ENCODE measurements at places on chromosomes 2 and 18.
A peak's percentile ranks its signal among the peaks of the same experiment; 100 is the strongest.

DNA sequence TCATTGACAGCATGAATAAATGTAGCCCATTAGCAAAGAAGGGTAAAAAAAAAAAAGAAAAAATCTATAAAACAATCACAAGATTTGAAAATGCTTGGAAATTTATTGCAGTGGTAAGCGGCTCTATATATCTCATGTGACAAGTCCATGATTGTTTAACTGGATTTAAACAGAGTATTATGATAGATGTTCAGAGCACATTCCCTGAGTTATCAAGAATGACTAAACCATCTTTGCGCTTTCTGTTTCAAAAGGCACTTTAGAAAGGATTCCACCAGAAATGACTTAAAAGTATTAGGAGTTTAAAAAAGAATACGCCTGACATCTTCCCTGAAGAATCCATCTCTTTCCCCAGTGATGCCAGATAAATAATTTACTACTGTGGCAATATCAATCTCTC is 409.5 kb upstream of the UBE2E3 start:
- DNase-seq = no peak

- DNase-seq = no peak
These were observed 8.3 kb downstream of the PPP1R7 start for GRCh38 chr2:241158546-241158900.

DNA sequence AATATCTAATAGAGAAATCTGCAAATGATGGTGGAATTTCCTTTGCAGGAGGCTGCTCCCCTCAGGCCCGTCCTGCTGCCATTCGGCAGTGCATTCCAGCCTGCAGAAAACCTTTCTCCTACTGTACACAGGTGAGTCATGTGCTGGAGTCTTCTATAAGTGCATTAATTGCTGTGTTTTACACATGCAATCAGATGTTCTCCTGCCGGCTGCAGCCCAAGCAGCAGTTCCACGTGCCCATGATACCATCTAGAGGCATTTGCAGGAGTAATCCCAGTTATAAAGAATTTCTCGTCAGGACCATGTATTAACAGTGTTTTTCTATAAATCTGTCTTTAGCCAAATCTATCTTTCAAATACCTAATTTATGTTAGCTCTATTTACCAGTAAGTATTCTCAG is 304.7 kb upstream of the HNMT start:
- no peak for DNase-seq

GRCh38 chr18:50475538-50476193 is 84.2 kb upstream of the MAPK4 start:
- DNase-seq = no peak

DNA sequence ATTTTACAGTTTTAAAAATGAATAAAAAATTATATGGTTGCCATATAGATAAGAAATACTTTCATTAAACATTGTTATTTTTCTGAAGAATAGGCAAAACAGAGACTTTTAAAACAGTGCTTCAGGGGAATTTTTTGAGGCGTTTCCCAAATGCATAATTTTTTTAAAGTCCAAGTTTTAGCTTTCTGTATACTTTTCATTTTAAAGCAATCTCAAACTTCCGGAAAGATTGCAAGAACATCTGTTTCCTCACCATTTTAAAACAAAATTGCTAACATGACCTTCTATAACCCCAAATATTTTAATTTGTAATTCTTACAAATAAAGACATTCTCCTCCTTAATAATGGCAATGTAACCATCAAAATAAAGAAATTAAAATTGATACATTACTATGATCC is 15.1 kb upstream of the MBD2 start:
- no peak for DNase-seq

DNA sequence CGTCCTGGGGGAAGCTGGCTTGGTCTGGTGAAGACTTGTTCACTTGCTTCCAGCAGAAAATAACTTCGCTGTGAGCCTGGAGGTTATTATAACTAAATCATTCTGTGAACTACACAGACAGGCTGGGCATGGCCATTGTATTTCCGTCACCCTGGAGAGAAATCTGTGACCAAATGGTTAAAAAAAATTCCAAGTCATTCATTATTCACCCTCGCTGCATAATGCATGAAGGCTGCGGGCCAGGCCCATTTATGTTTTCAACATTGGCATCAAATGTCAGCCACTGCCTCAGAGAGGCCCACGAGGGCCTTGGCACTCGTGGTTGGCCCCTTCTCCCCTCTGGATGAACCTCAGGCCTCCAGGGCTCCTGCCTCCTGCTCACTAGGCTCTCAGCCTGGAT is 57.7 kb downstream of the RRM2 start:
- DNase-seq = no peak

DNA sequence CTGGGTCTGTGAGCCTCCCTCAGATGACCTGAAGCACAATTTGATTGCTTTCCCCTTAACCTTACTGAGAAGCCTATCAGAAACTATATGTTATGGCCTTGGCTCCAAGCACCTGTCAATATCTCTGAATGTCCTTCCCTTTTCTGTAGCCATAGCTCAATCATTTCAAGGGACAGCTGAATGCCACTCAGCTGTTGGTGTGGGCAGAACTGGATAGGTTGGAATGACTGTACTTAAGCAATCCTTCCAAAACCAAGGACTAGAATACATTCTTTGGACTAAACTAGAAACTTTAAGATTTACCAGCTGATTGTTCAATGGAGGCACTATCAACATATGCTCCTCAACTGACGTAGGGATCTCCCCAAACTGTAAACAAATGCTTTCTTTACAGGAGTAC is 159.4 kb downstream of the THADA start:
- no peak for DNase-seq

- no peak for DNase-seq
These were observed 46.4 kb upstream of the STON1 start for GRCh38 chr2:48483506-48483905.

GRCh38 chr2:86342488-86342887 is 5.1 kb upstream of the REEP1 start:
- DNase-seq = no peak

GRCh38 chr18:55484773-55485172 is 103.2 kb downstream of the TCF4 start:
- no peak for DNase-seq

DNA sequence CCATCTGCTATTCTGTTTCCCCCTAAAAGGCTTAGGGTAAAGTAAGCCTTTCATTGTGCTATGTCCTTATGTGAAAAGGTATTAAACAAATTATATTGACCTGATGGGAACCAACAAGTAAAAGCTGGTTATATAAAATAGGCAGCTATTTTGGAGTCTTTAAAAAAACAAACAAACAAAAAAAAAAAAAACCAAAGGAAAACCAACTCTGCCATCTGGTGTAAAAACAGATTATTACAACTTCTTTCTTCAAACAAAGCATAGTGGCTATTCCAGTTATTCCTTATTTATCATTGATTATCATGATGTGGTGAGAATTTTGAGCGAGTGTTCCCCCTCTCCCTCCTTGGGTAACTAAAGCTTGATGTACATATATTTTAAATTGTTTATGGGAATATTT is 122.3 kb upstream of the FHL2 start:
- DNase-seq = peak; percentile 26

DNA sequence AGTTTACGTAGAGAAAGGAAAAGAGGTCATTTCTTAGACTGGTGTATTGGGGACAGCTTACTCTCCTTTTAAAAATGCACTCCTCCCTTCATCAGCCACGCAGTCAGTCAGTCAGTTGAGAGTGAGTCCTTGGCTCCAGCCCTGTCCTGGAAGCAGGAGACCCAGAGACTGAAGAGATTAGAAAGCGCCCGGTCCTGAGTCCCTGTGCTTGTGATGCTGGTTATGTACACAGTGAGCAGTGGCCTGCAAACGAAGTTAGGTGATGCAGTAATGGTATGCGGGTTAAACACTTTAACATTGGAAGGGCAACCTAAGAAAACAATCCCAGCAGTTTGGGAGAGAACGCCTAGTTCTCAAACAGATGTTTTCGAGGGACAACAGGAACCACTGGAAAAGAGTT is 6.3 kb upstream of the ASB1 start:
- DNase-seq = no peak

- DNase-seq = no peak
These were observed 57.4 kb downstream of the SP100 start for GRCh38 chr2:230473378-230473777.

- no peak for DNase-seq
These were observed 45.8 kb upstream of the ID2 start for GRCh38 chr2:8636041-8636491.

DNA sequence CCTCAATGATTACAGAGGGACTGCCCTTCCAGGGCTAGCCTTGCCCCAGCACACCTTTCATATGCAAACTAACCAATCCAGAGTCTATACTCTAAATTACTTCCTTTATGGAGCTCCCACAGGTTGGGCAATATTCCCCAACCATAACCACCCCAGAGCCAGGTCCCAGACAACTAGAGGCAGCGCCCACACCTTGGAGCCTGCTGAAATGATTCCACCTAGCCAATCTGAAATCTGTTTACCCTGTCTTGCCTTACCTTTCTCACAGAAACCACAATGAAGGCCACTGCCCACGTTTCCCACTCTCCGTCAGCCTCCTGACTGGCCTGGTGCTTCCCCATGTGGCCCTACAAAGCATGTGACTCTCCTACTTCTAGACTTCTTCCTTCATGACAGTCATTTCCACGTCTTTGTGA is 62.0 kb downstream of the REEP1 start:
- no peak for DNase-seq

DNA sequence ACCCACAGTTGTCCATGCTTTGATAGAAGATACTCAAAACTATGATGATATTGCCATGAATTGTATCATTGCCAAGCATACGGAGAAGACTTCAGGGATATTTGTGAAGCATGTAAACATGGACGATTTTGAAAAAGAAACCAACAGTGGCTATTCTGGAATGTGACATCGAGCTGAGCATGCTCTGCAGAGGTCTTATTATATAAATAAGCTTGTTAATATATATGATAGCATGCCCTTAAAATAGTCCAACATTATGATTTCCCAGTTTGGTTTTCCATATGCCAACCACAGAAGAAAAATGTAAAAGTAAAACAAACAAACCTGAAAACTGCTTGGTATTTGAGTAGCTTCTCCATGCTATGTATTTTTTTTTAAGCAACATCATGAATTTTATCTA is 159.1 kb downstream of the LNPK start:
- DNase-seq = no peak

DNA sequence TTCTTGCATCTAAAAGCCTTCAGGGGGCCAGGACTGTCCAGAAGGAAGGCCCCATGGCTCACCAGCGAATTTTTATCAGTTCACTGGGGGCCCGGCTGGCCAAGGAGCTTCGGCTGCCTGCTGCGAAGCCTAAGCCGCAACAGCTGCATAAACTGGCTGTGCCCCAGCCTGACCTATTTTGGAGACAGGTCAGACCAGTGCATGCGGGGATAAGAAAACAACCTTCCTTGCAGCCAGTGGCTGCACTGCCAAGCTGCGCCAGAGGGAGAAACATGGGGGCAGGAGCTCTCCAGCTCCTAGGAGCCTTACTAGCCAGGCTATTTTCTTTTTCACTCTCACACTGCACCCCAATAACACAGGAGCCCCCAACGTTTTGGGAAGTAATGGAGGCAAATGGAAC is 15.2 kb downstream of the PAX3 start:
- no peak for DNase-seq

DNA sequence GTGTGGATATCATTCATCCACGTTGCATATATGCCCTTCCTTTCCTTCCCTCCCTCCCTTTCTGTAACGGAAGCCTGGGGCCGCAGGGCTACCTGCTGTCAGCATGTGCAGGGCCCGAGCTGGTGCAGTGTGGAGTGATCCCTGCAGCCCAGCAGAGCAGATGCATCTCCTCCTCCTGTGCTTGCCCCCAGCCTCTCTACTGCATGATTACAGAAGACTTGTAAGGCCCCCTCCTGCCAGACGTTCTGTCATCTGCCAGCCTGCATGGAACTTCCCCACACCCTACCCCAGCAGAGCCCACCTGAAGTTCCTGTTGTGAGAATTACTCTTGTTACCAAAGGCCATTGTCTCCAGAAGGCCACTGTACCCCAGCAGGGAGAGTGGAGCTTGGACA is 67.5 kb upstream of the FOSL2 start:
- no peak for DNase-seq

DNA sequence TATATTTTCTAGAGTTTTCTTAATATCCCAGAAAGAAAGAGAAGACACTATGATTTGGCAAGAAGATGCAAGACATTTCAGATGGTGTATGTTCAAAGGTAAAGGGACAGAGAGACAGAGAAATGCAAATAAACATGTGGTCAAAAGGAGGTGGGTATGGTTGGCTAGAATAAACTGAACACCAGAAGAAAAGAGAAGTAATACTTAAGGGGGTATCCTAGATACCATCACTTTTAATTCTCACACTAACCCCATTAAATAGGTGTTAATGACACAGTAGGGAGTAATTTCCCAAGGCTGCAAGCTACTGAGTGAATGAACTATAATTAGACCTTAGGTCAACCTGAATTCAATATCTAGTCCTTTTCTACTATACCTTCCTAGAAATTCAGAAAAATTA is 111.2 kb upstream of the CD226 start:
- peak; percentile 49 for DNase-seq

- no peak for DNase-seq
These were observed 184.2 kb downstream of the NEDD4L start for GRCh38 chr18:58228176-58228575.

DNA sequence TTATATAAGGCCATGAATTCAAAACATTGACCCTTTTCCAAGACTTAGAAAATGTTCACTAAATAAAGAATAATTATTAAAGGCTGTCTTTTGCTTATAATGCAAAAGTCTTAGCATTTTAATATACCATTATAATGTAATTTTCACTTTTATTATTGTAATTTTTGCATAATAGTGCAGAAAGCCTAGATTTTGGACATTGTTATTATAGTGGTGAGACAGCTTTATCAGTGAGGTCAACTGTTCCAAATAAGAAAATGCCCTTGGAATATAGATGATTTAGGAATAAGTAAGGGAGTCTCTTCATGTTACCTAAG is 56.6 kb downstream of the ATIC start:
- no peak for DNase-seq

DNA sequence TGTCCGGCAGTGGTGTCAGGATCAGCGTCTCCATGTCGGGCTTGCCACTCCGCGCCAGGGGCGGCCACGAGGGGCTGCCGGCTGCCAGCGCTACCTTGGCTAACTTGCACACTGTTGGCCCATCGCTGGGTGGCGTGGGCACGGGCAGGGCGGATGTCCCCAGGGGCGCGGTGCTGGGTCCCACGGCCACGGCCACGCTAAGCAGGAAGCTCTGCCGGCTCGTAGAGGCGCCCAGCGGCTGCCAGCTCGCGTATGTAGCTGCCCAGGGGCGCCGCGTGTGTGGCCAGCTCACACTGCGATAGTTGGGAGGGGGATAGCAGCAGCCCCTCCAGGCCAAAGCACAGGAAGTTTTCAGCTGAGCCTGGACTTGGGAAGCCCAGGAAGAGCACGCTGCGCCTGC is 249.4 kb downstream of the ANKRD30B start:
- no peak for DNase-seq

DNA sequence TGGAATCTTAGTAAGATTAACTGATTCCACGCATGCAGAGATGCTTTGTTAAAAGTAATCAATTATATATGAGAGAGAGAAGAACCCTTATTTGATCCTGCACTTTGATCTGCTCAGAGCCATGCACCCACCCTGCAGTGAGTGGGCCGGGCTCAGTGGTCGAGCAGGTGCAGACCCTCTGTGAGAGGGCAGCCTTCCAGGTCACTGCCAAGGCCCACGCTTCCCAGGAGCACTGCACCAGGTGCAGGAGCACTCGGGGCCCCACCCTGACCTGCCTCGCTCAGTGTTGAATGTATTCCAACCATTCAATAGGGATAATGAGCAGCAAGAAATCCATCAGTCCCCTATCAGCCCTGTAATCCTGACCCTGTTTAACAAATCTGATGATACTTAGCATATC is 126.9 kb downstream of the TMEM200C start:
- DNase-seq = no peak

- no peak for DNase-seq
These were observed 89.0 kb downstream of the LPIN1 start for GRCh38 chr2:11835403-11835802.

All from GM20000 (cell line).